HepG2 (cell line): ENCODE measurements at places on chromosomes 16 and 17. TPM values are rescaled to one million over a fixed set of nuclear protein-coding genes. Genes with fewer than 3 reads are reported as not detected.

The TMEM106A gene
- polyA plus RNA-seq: 34.9 and 35.9 TPM in 2 replicates

The CDIPT gene
- 97.5 and 109 TPM in 2 replicates for polyA plus RNA-seq

GRCh38 chr17:42125565-42125964 is 3.0 kb downstream of the HSPB9 start:
- no peak for DNase-seq

DNA sequence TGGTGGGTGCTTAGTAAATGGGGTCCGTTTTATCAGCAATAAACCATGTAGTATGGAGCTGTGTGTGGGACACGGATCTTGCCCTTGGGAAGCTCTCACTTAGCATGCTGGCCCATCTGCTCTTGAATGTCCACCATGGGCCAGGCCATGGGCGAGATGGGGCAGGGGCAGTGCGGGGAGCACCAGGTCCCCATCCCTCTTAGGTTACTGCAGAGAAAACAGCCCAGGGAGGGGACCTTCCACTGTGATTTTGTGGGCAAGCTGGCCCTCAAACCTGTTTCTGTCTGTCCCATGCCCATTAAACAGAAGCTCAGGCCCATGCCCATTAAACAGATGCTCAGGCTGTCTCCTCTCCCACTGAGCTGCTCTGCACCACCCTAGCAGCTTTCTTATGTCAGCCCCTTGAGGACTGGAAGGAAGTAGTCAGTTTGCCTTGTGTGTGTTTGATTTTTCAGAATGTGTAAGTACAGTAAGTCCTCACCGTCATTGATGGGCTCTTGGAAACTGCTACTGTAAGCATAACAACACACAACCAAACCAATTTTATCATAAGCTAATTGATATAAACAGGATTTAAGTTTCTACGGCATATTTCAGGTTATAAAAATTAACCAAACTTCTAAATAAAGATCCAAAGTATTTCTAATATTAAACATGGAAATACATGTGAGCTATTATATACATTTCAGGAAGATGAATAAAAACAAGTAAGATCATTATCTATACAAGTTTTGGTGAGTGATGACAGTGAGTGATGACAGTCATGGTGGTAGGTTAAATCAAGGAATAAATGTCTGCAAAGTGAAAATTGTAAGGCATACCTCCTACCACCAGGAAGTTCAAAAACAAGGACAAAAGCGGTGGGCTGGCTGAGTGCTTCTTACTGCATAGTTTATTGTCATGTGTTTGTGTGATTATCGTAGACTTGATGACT is 11.5 kb downstream of the MPRIP start:
- DNase-seq: no peak

GRCh38 chr16:60553090-60553757 is 1483.0 kb downstream of the CDH8 start:
- DNase-seq: no peak
